Stimulated activated CD4-positive, alpha-beta T cell treated with anti-CD3 and anti-CD28 coated beads, Interleukin-4, amount 100 ng/mL, for 1 hour (primary cell): ENCODE measurements at places on chromosomes 2 and 18.

GRCh38 chr2:188142088-188142487 is 149.6 kb upstream of the GULP1 start:
- no peak for DNase-seq

GRCh38 chr2:28101892-28102291 is 211.4 kb downstream of the BABAM2 start:
- DNase-seq, result no peak

DNA sequence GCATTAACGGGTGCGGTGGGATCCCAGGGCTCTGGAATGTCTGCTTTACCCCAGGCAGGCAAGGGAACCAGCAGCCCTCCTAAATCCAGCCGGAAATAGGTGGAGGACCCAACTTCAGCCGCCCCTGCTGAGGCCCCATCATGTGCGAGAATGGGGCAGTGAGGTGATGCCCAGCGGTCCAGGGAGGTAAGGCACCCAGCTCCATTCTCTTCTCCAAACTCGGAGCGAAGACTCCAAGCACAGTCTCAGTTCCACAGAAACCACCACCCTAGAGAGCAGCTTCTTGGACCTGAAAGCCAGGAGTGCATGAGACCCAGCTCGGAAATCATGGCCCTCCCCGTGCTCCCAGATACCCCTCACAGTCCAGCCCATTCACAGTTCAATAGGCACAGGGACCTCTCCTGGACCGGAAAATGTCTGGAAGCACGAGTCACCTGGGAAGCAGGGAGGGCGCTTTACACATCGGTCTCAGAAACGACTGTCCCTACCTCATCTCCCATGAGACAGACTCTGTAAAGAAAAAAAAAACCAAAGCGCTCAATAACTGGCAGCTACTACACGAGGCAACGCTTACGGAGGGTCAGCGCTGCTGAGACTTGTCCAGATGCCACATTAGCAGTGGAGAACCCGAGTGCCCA is 2.0 kb downstream of the SDC1 start:
- no peak for DNase-seq

DNA sequence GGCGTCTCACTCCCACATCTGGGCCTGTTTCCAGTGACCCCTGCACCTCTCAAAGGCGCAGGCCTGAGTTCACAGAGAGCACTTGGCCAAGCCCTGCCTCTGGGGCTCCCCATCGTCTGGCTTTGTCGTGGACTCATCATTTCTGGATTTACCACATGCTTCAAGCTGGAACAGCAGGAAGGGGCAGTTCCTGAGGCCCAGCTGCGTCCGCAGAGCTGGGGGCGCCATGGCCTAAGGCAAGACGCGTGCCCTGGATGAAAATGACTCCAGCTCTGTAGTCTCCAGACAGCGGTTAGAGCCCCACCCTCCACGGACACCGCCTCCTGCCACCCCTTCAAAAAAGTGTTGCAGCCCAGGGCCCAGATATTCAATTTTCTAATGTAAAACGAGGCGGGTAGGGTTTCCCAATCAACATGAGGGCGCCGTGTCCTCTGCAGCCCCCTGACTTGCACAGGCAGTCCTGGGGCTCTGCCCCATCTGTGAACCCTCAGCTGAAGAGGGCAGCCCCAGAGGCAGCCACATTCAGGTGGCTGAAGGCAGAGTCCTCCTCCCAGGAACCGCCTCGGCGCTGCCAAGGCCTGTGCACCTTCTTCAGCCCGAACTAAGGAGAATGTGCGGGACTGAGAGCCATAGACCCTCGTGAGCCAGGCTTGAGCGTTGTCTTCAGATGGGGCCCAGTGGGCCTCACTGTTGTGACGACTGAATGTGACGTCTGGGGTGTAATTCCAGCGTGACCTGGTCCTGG is 85.5 kb downstream of the NFATC1 start:
- no peak for DNase-seq

GRCh38 chr2:112960230-112960825 is 17.5 kb upstream of the IL36G start:
- no peak for DNase-seq

DNA sequence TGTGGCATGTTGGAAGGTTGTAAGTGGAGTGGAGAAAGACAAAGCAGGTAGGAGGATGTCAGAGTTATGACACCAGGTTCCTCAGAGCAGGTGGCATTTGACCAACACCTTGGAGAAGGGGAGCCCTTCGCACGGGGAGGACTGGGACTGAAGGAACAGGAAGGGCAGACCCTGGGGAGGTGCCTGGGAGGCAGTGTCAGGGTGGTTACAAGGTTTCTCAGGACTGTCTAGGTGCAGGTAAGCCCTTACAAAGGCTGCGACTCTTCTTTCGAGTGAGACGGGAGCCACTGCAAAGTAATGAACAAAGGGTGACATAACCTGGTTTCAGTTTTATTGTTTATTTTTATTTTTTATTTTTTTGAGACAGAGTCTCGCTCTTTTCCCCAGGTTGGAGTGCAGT is 84.6 kb downstream of the EIF2AK3 start:
- DNase-seq, result no peak

DNA sequence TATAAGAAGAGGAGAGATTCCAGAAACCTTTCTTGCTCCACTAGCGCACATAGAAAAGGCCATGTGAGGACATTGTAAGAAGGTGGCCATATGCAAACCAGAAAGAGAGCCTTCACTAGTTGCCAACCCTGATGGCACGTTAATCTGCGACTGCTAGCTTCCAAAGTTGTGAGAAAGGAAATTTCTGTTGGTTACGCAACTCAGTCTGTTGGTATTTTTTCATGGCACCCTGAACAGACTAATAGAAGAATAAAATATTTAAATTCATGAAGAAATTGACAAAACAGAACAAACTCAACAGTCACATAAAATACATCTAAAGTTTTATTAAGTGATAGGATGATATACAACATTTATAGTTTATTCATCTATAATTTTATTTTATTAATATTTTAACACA is 625.9 kb upstream of the NRXN1 start:
- no peak for DNase-seq

DNA sequence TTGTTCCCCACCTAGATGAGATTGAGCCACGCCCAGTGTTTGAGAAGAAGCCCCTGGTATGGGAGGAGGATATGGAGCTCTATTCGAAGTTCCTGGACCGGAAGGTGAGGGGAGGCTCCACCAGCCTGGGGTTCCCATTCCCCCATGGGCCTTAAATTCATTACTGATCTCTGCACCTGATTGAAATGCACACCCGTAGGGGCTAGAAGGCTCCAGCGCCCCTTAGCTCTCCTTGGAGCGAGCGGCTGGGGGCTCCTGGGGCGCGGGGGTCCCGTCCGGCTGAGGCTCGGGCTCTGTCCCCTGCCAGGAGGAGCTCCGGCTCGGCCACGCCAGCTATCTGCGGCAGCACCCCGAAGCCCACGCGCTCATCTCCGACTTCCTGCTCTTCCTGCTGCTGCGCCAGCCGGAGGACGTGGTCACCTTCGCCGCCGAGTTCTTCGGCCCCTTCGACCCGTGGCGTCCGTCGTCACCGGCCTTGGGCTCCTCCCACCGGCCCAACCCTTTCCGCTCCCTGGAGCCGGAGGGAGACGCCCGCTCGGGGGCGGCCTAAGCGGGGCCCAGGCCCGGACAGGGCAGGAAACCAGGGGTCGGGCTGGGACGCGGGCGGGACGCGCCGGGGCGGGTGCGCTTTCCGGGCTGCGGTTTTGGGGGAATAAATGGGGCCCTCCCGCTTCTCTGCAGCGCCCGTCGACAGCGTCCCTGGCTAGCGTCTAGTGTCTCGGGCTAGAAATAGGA is 10.9 kb downstream of the CATIP start:
- DNase-seq, result peak; percentile 64

- DNase-seq, result no peak
Measured at GRCh38 chr2:201794294-201794693, 12.0 kb upstream of the CDK15 start.

DNA sequence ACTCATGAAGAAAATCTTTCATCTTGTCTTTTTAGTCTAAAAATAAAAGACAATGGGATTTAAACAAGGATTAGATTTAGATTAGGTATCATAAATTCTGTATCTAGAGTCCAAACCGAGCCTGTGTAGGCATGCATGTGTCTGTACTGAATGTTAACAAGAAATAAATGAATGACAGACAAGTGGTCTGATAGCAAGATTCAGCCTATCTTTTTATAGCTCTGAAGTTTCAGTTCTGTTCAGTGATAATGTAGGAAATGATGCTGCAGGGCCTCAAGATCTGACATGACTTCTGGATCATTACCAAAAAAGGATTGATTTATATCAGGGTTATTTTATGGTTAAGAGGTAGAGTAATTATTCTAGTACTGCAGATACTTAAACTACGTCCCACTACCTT is 137.0 kb upstream of the ATP5MC3 start:
- DNase-seq, result no peak

DNA sequence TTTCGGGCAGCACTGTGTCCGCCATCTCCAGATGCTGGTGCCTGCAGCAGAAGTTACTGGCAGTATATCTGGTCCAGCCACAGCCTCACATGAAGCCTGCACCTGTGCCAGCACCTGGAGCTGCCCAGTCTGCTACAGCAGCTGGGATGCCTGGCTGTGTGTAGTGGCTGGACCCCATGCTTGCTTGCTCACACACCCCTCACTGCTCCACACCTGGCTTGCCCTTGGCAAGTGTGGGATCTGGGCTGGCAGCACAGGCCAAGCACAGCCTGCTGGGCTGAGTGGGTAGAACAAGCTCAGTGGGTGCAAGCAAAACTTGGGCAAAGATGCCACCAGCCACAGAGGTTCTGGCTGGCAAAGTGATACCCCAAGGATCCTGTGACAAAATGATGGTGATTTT is 209.4 kb upstream of the RASGRP3 start:
- no peak for DNase-seq

GRCh38 chr18:13496691-13497281 is 229.6 kb downstream of the FAM210A start:
- DNase-seq, result no peak

GRCh38 chr2:139850254-139850890 is 1070.2 kb upstream of the NXPH2 start:
- no peak for DNase-seq

GRCh38 chr18:9287036-9287435 is 47.5 kb upstream of the TWSG1 start:
- DNase-seq, result no peak

DNA sequence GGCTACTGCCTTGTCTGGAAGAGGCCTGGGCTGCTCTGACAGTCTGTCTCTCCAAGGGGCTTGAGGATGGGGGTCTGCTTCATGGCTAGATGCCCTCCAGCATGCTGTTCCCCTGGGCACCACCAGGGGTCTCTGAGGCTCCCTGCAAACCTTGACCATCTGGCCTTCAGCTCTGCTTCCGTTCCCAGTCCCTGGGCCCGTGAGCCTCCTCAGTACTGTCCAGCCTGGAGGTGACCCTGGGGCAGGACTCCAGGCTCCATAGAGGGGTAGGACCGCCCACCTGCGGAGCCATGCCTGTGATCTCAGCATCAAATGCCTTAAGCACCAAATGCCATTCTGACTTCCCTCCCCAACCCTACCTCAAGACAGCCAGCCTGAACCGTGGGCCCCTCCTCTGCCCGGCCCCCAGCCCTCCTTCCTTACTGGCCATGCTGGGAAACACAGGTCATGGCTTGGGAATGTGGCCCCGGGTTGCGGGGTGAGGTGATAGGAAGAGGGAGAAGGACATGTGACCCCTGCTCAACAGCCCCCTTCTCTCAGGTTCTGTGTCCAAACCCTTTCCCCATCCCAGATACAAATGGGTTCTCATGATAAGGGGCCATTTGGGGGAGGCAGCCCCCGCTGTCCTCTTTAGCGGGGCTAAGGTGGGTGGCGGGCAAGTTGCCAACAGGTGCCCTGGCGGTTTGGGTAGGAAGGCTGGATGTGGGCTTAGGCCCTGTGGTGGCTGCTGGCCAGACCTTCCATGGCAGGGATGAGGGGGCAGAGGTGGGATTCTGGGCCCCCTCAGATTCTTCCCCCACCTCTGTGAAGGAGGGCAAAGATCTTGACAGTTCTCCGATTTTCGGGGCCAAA is 25.0 kb downstream of the SPEG start:
- DNase-seq, result peak; percentile 49

DNA sequence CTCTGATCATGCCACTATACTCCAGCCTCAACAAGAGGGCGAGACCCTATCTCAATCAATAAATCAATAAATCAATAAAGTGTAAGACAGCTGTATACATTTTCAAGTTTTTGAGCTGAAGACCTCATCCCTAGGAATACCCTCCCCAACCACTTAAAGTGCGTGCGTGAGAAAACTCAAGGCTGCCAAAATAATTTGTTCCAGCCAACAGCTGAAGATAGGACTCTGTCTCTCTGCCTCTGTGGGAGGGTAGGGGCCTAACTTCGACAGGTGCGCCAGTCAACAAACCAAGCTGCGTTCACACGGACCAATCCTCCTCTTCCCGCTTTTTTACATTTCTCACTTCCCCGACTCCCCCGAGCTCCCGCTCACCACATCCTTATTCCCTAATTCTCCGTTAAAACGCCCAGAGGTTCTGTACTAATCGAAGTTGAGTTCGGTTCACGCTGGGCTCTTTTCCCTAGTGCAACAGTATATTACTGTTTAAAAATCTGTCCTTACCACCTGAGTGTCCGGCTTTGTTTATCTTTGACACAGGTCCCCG is 618 bp downstream of the POLR2D start:
- DNase-seq, result no peak

GRCh38 chr2:176851200-176851888 is 361.2 kb upstream of the HNRNPA3 start:
- DNase-seq, result no peak

DNA sequence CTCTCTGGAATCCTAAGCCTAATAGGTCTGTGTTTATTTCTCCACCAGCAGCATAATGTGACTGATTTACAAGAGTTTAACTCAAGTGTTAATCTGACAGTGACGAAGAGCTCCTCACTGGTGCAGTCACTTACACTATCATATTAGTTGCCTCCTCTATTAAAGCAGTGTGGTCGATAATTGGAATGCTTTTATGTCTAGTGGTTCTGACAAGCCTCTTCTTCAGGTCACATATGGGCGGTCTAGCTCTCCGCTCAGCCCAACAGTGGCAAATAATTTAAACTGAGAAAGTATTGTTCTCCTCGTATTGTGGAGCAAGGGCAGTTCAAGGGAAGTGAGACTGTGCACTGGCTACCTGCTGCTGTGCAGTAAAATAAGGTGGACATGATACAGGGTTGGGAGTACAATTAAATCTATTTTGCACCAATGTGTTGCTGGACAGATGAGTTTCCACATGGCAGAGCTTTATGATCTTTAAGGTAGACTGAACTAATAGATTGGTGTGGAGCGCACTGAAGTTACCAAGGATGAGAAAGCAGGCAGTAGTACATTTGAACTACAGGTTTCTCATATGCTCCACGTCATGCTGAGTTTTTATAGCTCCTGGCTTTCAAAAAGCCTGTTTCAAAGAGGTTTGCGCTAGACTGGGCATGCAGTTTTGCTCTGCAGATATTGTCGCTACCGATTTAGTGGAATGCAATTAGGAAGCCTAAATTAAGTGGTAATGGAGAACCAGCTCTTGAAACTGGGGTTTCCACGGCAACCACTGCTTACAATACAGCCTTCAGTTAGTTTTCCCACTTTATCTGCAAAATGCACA is 151.7 kb upstream of the POU3F3 start:
- no peak for DNase-seq

- no peak for DNase-seq
Measured at GRCh38 chr2:198175271-198175670, 370.9 kb downstream of the PLCL1 start.

DNA sequence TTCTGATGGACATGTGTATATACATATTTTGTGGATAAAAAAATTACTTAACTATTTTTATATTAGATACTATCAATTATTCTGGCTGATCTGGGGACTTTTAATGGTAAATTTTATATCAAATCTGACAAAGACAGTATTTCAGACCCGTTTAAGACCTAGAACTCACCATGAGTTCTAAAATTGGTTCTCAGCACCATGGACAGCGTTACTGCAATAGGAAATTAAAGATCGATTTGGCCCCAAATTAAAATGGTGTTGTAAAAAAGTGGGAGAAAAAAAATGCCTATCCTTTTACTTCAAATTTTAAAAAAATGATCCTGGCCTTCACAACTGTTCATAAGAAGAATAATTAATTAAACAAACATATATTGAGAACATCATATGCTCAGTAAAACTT is 919 bp upstream of the SCN2A start:
- no peak for DNase-seq
